GM12878 (cell line): ENCODE measurements at places on chromosomes 3 and 15.

DNA sequence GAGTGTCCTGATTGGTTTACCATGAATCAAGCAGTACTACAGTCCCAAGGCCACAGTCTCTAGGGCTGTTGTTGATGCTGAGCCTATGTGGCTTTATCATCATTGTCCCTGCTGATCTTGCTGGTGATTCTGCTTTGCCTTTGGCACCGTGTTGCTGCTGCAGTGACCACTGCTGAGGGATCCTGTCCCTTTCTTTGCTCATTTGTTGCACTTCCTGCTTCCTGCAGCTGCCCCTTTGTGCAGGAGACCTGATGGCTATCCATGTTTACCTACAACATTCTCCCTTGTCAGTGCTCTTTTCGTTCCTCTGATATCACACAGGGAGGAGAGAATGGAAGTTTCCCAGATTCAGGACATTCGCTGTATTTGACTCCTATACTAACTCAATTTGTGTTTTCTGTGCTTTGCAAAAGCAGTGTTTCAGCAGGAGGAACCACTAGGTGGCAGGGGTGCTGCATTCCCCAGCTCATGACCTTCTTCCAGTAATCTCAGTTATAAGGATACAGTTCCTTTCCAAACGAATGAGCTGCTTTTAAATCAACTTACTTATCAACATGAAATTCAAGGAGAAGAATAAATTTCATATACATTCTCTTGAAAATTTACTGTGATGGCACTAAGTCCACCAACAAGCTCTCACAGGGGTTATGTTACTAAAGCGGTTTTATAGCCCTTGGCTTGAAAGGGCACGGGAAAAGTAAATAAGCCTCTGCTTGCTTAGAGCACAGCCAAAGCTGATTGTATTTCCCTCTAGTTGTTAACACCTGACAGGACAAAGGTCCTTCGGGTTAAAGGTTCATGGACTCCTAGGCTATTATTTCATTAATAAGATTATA is 9.7 kb upstream of the THUMPD3 start:
- DNase-seq = peak; percentile 9

DNA sequence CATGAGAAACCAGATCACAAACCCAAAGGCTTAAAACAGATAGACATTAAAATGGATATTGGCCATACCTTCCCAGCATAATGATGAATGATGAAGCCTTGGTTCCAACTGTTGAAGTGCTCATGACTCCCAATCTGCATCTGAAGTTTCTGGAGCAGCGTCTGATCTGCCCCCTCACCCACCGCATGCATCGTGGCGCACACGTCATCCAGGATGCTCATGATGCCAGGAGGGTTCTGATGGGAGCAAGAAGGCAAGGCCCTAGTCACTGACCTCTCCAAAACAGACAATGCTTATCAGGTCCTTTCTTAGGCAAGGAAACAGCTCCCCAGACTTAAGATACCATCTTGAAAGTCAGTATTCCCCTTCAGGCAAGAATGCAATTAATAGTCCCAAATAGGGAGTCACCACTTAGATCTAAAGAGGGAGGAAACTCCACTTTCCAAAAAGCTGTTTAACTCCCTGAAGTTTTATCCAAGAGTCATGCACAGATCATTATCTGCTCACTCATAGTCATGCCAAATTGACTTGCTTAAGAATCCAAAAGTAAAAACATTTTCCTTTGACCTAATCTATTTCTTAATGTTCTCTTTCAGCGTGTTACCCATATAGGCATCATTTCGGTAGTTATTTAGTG is 2.1 kb downstream of the LDHAL6B start:
- no peak for DNase-seq

DNA sequence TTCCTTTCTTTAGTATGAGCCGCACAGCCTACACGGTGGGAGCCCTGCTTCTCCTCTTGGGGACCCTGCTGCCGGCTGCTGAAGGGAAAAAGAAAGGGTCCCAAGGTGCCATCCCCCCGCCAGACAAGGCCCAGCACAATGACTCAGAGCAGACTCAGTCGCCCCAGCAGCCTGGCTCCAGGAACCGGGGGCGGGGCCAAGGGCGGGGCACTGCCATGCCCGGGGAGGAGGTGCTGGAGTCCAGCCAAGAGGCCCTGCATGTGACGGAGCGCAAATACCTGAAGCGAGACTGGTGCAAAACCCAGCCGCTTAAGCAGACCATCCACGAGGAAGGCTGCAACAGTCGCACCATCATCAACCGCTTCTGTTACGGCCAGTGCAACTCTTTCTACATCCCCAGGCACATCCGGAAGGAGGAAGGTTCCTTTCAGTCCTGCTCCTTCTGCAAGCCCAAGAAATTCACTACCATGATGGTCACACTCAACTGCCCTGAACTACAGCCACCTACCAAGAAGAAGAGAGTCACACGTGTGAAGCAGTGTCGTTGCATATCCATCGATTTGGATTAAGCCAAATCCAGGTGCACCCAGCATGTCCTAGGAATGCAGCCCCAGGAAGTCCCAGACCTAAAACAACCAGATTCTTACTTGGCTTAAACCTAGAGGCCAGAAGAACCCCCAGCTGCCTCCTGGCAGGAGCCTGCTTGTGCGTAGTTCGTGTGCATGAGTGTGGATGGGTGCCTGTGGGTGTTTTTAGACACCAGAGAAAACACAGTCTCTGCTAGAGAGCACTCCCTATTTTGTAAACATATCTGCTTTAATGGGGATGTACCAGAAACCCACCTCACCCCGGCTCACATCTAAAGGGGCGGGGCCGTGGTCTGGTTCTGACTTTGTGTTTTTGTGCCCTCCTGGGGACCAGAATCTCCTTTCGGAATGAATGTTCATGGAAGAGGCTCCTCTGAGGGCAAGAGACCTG is 13.2 kb downstream of the GREM1 start:
- DNase-seq = no peak

DNA sequence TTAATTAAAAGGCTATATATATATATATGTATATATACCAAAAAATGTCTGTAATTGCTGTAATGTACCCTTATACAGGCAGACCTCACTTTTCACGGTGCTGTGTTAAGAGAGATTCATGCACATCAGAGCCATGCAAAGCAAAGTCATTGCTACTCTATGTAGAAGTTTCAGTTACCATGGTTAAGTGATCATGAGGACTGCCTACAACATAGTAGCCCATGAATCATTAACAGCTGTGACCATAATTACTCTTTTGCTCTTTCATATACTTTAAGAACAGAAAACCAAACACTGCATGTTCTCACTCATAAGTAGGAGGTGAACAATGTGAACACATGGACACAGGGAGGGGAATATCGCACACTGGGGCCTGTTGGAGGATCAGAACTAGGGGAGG is 225.3 kb upstream of the EPHA3 start:
- peak; percentile 0 for DNase-seq

DNA sequence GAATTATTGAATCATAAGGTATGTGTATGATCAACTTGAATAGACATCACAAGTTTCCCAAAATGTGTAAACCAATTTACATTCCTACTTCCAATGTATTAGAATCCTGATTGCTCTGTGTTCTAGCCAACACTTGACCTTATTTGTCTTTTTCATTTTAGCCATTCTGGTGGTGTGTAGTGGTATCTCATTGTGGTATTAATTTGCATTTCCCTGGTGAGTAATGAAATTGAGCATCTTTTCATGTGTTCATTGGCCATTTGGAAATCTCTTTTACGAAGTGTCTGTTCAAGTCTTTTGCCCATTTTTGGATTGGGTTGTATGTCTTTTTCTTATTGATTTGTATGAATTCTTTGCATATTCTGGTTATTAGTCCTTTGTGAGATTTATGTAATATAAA is 138.0 kb downstream of the RBPMS2 start:
- no peak for DNase-seq
